Right renal cortex interstitium (tissue), 3 donors: ENCODE measurements at places on chromosomes 3 and 15.

DNA sequence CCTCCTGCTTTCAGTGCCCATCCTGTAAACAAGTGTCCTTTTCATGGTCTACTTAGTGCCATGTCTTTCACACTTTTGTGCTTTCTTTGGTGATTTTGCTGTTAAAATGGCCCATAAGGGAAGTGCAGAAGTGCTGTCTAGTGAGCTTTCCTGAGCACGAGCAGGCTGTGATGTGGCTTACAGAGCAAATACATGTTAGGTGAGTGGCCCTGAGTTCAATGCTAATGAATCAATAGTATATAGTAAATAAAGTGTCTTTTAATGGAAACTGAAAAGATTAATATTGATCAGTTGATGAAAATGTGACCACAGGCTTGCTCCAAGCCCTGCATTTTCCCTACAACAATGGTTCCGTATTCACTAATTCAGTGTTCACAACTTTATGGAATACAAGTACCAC, 5.7 kb downstream of the SH3BP5 start:
- no peak for DNase-seq

GRCh38 chr15:80694611-80695098, 455 bp upstream of the ABHD17C start:
- DNase-seq: no peak

GRCh38 chr3:8968375-8968882, 5.2 kb upstream of the RAD18 start:
- no peak for DNase-seq

DNA sequence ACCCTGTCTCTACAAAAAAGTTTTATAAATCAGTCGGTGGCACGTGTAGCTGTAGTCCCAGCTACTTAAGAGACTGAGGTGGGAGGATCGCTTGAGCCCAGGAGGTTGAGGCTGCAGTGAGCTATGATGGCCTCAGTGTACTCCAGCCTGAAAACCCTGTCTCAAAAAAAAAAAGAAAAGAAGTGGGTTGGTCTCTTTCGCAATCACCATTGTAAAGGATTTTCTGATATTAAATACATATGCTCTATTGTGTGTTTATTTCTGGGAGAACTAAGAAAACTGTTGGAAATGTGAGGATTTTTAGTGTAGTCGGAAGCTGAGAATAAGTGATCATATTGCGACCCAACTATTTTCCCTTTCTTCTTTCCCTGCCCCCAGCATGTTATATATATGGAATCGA, 7.5 kb downstream of the ZNF710 start:
- no peak for DNase-seq

GRCh38 chr3:144363856-144364255, 392.2 kb downstream of the DIPK2A start:
- DNase-seq: no peak

GRCh38 chr3:11641683-11642430, 1.9 kb downstream of the VGLL4 start:
- peak; percentile 42 for DNase-seq

DNA sequence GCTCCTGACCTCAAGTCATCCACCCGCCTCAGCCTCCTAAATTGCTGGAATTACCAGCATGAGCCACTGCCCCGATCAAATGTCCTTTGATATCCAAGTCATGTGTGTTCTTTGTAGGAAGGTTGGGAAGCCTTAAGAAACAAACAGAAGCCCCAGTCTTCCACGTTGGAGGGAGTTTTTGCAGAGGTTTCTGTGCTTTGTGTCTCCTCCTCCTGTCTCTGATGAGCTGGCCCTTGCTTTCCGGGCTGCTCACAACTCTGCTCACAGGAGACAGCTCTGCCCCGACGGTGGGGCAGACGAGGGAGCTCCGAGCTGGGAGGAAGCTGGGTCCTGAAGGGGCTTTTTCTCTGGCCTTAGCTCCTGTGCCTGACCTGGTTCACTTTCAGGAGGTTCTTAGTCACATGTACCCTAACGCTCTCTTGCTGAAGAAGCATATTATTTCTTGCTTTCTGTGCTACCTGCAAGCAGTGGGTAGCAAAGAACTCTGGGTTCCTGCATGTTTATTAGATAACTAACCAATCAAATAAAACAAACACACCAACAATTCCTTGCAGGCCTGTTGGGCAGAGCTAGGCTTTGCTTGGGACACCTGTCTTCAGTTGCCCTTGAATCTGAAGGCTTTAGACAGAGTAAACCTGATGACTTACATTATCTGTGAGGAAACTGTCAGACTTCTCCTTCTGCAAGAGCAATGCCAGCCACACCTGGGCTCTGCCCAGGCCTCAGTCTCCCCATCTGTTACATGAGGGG, 52.6 kb upstream of the SMAD6 start:
- DNase-seq: no peak

GRCh38 chr3:32899265-32899664, 52.2 kb upstream of the CCR4 start:
- DNase-seq: no peak
